ENCODE measurements at places on chromosomes 4 and X.

DNA sequence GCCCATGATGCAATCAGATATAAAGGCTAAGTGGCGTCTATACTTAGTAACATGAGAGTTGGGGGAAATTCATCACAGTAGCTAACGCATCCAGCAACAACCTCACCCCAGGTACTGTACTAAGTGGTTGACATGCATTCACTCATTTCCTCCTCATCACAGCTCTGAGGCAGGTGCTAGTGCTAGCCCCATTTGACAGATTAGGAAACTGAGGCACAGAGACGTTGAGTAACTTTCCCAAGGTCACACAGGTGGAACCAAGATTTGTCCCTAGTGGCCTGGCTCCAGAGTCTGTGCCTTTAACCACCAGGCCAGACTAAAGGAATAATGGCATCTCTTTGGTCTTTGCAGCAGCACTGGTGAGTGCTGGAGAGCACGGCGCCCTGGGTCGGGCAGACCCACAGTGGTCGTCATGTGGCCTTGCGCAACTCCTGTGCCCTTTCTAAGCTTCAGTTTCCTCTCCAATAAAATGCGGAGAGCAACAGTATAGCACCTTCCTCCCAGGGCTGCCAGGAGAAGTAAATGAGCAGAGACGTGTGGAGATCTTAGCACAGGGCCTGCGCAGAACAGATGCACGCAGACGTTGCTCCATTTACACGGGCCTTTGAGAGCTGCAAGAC lies 186.4 kb downstream of the BCOR start:
- DNase-seq, result no peak

- peak; percentile 41 for DNase-seq
Observed at GRCh38 chr4:138522366-138522765, 280.2 kb upstream of the SLC7A11 start.

DNA sequence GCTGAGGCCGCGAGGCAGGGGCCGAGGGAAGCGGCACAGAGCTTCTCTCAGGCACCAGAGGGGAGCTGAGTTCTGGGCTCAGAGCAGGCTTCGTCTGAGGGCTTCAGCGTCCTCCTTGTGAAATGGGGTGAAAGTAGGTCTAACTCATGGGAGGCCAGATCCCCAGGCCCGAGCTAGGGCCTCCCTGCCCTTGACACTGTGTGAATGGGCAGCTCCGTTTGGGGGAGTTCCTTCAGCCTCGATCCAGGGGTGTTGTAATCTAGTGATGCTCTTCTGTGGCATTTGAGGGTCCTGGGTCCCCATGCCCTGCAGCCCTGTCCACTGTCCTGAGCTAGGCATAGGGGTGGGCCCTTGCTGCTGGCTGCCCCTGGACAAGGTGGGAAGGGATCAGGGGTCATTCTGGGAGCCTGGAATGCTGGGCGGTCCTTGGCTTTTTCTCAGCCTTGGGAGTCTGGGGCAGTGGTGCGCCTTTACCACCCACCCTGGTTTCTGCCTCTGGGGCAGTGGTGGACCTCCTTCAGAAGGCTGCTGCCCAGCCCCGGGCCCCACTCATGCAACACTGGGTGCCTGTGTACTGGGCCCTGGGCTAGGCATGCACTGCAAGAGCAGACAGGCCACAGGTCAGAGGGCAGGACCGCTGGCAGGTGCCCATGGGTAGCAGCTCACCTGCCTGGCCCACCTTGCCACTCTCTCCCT lies 4.1 kb downstream of the SH3BP2 start:
- DNase-seq, result no peak

DNA sequence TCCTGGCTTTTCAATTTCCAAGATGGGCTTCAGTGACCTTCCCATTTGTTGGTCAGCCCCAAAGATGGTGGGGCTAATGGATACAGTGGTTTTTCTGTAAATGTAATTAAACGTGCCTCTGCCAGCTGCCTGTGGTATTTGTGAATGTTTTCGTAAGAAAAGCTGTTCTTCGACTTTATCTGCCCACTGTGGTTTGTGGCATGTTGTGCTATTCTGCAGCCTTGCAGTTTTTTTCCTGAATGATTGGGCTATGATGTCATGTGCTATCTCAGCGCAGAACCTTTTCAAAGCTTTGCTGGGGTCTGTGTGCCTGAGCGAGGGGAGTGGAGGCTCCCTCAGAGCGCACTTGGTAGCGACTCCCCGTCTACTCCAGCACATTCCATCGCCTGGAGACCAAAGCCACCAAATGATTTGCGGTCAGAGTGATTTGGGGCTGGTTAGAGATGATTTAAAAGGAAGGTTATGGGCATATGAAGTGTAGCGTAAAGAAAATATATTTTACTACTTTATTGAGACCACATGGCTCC lies 137.5 kb downstream of the PALLD start:
- DNase-seq, result no peak

- no peak for DNase-seq
Observed at GRCh38 chrX:23849241-23849640, 58.5 kb downstream of the APOO start.

DNA sequence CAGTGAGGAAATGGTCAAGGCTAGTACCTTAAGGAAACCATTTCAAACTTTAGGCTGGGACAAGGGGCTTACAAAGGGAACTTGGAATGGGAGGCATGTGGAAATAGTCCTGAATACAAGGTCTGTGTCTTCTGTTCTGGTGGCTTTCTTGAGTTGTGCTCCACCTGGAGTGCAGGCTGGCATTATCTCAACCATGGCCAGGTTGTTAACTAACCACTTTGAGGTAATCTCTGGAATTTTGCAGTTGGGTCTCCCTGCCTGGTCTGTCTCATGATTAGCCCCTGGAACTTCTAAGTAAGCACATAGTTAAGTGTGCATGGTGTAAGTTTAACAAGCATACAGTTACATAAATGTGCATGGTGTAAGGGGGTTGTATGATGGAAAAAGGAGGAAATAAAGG lies 77.5 kb downstream of the PCDH18 start:
- DNase-seq, result no peak

DNA sequence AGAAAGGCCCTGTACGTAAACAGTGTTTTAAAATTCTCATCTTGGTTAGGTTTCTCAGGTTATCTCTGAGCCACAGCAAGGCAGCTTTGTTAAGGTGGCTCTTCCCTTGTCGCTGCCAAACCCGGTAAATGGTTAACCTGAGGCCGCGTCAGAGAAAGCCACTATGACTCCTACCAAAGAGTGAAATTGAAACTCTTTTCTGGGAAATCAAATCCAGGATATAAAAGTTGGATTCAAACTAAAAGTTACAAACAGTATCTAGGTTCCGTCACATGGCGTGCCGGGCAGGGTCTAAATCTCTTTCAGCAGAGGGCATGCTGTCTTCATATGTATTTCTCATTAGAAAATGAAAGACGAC lies 433 bp downstream of the MMAA start:
- DNase-seq, result peak; percentile 76

GRCh38 chr4:144283526-144283925 lies 143.0 kb upstream of the GYPA start:
- no peak for DNase-seq

DNA sequence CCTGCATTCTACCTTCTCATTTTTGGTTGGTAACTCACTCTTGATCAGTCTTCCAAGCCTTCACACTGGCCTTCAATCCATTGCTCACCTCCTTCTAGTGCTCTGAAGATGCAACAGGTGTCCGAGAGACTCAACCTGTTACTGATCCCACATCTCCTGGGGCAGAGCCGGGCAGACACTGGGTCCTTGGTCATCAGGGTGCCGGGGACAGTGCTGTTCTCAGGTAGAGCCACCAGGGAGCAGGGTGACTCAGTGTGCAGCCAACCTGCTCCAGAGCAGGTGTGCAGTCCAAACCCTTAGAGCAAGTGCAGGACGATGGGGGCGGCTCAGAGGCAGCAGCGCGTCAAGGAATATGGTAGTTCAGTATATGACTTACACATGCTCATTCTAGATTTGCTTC lies 188.4 kb downstream of the DHX15 start:
- DNase-seq, result no peak

- no peak for DNase-seq
Observed at GRCh38 chr4:41002309-41002708, 212.0 kb downstream of the APBB2 start.

DNA sequence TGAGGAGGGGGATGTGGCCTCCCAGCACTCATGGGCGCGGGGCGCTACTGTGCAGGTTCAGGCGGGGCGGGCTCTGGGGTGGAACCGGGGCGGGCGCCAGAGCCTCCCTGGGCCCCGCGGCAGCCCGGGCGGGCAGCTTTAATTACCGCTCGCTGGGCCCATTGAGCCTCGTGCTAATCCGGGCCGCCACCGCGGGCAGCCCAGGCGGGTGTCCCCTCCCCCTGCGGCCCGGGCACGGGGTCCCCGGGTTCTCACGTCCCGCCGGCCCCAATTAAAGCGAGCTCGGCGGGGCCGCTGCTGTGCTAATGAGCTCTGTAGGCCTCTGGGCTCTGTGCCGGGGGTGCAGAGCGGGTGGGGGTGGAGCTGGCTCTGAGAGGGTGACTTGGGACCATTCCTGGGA lies 22.8 kb upstream of the FGFR3 start:
- no peak for DNase-seq

- no peak for DNase-seq
Observed at GRCh38 chr4:74635490-74636123, 158.7 kb downstream of the BTC start.

- DNase-seq, result no peak
Observed at GRCh38 chr4:153901220-153901619, 112.3 kb upstream of the SFRP2 start.

DNA sequence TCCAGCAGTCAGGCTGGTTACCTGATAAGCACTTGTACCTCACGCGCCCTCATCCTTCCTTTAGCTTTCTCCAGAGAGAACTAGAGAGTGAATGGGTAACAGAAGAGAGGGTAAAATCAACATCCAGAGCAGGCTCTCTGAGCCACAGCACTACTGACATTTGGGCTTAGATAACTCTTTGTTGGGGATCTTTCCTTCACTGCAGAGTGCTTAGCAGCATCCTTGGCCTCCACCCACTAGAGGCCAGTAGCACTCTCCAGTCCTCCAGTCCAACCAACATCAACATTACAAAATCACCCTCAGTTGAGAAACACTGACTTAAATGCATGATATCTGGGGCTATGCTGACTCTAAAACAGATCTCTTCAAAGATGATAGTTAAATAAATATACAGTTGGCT lies 220.7 kb downstream of the TACR3 start:
- no peak for DNase-seq

- no peak for DNase-seq
Observed at GRCh38 chrX:143853488-143853887, 30.4 kb upstream of the UBE2NL start.

- no peak for DNase-seq
Observed at GRCh38 chrX:104427073-104427472, 138.9 kb upstream of the IL1RAPL2 start.

DNA sequence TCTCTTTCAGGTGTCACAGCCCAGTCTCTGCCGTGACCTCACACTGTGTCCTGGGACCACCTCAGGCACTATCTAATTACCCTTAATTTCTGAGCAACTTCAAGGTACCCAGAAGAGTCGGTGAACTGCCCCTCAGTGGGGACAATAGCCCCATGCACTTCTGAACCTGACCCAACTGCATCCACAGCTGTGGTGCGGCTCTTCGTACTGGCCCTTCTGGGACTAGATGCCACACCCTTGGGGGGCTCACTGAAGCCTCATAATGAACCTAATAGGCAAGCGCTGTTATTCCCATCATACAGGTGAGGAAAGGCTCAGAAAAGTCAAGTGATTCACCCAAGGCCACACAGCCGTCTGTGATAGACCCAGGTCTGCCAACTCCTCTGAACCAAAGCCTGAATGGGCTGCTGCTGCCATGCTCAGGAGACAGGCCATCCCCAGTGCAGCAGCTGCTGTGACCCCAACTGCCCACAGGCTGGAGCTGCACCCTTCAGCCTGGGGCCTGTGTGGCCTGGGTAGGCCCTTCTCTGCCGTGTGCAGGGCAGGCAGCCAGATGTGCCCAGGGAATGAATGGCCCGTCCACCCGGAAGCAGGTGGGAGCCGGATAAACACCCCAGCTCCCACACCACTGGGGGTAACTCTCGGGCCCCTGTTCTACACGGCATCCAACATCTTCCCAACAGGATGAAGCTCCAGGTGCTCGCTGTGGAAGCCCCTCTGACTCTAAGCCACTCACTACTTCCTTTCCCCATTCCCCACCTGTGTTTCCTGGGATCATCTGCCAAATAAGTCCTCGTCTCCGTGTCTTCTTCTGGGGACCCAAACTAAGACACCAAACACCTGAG lies 35.9 kb downstream of the HMX1 start:
- no peak for DNase-seq

DNA sequence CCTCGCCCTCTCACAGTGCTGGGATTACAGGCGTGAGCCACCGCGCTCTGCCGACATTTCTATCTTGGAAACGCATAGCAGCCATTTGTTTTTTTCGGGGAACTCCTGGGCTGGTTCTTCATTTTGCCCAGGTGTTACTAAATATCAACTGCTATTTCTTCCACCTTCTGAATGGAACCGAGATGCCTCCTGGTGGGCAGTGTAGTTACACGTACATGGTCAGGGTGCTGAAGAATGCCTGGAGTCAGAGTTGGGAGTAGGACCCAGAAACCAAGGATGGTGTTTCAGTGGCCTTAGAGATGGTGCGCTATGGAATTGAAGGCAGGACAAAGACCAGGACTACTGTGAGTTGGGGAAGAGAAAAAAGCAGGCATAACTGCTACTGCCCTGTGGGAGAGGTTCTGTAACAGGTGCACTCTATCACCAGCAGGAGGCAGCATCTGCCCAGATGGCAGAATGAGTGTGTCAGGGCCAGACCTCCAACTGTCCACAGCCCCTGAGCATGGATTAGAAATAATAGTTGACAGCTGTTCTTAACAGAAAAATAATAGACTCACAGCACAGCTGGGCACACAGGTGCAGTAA lies 81.7 kb downstream of the ZC4H2 start:
- peak; percentile 54 for DNase-seq

GRCh38 chr4:101103381-101104142 lies 243.8 kb downstream of the PPP3CA start:
- peak; percentile 49 for DNase-seq

DNA sequence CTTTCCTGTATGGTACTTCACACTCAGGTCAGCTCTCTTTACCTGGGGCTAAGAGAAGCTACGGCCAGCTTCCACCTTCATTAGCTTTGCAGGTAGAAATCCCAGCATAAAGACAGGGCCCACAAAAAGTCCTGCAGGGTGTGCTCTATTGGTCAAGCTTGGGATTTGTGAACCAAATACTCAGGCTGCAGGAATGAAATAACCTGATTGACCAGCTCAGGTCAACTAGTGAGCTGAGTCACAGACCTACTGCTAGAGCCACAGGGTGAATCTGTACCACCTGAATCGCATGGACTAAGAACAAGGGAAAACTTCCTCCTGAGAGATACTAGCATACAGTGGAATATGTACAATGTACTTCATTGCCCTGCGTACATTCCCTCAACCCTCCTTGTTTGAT lies 172.2 kb downstream of the HHIP start:
- no peak for DNase-seq

Data from suppressor macrophage treated with lipopolysaccharide for 1 hour (primary cell).